ENCODE measurements at places on chromosomes 2 and 18.

DNA sequence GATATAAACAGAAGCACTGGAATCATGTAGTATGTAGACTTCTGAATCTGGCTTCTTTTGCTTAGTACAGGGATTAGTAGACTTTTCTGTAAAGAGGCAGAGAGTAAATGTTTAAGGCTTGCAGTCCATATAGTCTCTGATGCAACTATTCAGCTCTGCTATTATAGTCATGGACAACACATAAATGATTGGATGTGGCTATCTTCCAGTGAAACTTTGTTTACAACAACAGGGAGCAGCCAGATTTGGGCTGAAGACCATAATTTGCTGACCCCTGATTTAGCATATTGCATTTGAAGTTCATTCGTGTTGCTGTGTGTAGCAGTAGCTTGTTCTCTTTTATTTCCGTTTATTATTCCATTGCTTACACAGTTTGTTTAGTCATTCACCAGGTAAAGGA lies 55.0 kb downstream of the GPD2 start:
- ATAC-seq, result no peak

DNA sequence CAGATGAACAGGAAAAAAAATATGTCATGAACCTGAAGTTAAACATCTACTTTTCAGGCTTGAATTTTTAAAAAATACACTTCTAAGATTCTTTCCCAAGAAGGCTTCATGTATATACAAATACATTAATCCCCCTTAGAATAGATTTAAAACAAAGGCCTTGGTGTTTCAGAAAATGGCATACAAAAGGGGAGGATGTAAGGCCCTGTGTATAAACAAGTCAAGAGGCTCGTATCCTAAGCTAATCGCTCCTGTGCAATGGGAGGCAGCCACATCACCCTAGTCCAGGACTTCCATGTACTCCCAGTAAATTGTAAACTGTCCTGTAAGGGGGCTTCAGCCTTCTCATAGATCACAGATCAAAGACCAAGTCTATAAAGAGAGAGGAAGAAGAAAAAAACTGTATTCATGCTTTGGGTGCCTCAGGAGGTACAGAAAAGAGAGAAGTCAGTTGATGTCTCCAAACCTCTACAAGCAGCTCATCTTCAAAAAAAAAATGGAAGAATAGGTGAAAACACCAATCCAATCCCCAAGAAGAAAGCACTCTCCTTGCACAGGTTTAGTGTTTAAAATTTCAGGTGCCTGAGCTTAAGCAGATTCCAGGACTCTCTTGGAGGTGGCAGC lies 53.9 kb downstream of the ANKRD44 start:
- no peak for ATAC-seq

- peak; percentile 70 for ATAC-seq
These were observed 77.4 kb upstream of the DNMT3A start for GRCh38 chr2:25418944-25419677.

DNA sequence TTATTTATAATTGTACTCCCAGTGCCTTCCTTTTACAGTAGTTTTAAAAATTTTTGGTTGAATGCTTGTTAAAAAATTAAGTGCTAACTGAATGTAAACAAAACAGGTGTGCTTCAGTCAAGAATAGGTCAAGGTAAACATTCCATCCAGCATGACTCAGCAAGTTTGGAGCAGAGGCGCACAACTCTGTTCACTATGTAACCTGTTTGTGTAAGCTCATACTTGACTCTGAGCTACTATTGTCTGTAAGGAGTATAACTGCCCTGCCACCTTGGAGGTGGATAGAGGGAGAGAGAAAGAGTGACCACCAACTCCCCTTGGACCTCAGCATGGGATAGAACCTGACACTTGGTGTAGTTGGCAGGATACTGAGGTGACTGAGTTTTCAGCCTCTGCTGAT lies 207.4 kb upstream of the SYT4 start:
- no peak for ATAC-seq

DNA sequence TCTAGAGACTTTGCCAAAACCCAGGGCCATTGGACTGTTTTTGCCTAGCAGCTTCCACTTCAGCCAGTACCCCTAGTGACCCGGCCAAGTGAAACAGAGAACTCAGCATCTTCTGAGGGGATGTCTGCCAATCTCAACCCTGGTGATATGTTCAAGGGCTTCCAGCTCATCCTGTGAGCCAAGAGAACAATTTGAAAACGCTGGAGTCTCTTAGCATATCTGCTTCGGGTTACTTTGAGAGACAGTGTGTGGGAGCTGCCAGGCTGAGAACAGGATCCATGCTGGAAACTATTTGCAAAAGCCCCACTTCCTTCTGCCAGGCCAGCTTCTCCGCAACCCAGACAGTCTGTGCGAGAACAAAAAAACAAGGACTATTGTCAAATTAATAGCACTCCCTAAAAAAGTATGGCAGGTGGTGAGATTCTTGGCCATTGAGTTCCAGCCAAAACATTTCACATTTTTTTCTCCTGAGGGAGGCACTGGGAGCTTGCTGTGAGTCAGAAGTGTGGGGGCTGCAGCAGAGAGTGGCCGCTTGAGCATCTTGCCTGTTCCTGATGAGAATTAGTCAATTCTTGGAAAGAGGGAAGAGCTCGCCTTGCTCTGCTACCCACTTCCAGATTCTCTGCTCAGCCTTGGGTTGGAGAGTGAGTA lies 395.6 kb upstream of the TRIB2 start:
- no peak for ATAC-seq

GRCh38 chr18:57273194-57273593 lies 79.2 kb upstream of the ST8SIA3 start:
- ATAC-seq, result no peak

DNA sequence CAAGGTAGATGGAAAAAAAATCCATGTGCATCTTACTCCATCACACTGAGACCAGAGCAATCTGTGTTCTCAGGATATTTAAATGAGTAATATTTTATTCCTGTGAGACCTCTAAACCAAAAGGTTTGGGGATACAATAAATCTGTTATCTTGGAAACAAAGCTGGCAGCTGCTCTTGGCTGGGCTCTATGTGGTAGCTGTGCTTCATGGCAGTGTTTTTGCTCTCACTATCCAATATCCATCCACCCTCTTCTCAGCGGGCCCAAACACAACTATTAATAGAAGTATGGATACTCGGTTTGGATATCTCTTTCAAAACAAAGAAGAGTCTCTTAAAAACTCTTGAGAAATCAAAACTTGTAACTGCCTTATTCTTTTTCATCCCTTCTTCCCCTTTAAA lies 244.9 kb upstream of the RAB12 start:
- ATAC-seq, result no peak

- ATAC-seq, result no peak
These were observed 1.0 kb upstream of the PPP1CB start for GRCh38 chr2:28750316-28751251.

DNA sequence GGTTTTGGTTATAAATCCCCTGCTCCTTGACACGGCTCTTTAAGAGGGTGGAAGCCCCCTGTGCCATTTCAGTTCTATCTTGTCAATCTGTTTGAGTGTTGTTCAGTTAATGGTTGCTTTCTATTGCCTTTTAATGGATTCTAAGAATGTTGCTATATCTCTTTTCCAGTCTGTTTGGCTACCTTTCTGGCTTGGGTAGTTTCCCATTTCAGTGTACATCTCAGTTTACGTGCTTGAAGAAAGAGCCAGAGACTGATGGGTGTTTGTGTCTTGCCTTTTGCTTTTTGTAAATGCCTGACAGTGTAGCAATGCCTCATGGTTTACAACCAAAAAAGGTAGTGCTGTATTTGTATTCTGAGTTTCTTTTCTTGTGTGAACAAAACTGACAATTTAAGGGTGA lies 45.3 kb downstream of the SPATS2L start:
- ATAC-seq, result no peak

DNA sequence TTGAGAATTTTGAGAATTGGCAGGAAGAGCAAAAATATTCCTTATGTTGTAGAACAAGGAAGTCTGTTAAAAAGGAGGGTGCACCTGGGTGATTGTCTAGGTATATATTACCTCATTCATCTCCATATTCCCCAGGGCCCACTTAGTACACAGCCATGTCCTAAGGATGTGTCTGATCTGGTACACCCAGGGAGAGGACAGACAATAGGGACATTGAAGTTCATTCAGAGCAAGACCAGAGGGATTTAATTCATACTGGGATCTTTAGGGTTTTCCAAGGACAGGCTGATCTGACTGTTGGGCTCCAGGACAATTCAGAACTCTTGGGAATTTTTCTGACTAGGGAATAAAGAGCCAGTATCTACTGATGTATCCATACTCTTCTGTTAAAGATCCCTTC lies 112.1 kb downstream of the PHLPP1 start:
- no peak for ATAC-seq

- no peak for ATAC-seq
These were observed 8.4 kb downstream of the FHL2 start for GRCh38 chr2:105390454-105390853.

DNA sequence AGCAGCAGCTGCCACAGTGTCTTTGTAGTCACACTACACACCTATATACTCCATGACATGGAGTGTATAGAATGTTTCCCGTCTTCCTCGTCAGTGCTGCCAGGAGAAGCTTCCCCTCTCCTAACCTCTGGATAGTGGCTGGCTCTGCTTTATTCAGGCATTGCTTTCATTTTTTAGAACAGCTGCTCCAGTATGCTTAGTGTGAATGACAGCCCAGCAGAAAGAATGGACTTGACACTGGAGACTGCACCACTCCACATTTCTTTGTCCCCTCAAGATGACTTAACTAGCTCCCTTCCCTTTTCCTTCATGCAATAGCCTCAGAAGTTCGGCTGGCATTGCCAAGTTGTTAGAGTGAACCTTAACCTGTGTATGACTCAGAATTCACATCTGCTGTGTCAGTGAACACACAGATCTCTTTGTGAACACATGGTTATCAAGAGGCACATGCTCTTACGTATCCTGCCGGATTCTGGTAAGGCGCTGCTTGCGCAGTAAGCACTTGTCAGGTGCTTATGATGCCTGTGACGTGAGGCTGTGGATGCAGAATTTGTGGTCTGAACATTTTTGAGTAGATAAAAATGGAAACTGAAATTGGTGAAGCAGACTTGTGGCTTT lies 73.9 kb downstream of the NEDD4L start:
- no peak for ATAC-seq

DNA sequence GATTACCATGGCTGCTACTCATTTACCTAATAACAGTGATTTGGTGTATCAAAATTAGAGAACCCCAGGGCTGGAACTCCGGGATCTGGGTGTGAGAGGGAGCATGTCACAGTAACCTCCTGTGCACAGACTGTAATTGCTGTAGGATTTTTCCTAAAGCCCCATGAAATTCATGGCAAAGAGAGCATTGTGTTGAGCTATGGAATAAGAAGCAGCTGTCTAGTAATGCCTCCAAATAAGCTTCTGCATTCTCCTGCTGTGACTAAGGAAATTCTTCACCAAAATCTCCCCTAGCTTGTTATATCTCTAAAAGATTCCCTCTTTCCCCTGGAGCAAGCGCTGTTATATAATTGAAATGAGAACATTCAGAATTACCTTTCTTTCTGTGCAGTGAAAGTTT lies 158.1 kb upstream of the SPATS2L start:
- ATAC-seq, result no peak

- ATAC-seq, result peak; percentile 20
These were observed 315.2 kb upstream of the ZEB2 start for GRCh38 chr2:144834998-144835633.

DNA sequence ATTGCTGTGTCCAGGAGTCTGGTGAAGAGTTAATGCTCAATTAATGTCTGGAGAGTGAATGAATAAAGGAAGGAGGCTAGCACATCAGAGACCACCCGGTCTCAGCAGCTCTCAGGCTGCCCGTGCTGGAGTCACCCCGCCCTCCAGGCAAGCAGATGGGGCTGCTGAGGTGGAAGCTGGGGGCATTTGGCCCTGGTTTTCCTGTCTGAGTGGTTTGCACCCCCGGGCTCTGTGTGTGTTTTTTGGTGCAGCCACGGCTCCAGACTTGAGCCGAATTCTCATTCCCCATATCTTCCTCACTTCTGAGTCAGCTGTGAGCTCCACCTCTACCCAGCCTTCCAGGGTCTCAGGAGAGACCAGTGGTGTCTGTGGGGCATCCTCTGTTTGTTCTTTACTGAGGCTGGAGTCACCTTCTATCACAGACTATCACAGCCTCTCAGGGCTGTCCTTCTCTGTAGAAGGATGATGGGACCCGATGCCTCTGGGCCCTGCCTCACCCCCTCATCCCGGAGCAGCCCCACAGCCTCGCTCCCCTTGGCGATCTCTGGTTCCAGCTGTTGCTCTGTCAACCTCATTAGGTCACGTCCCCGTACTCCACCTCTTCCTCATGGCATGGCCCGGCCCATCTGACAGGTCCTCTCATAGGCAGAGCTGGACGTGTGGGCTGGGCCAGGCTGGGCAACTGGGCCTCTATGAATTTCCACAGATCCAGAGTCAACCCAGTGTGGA lies 60.8 kb downstream of the HS1BP3 start:
- ATAC-seq, result no peak

- ATAC-seq, result no peak
These were observed 6.9 kb upstream of the CHST10 start for GRCh38 chr2:100424277-100424875.

GRCh38 chr2:103009871-103010270 lies 248.0 kb downstream of the TMEM182 start:
- no peak for ATAC-seq

DNA sequence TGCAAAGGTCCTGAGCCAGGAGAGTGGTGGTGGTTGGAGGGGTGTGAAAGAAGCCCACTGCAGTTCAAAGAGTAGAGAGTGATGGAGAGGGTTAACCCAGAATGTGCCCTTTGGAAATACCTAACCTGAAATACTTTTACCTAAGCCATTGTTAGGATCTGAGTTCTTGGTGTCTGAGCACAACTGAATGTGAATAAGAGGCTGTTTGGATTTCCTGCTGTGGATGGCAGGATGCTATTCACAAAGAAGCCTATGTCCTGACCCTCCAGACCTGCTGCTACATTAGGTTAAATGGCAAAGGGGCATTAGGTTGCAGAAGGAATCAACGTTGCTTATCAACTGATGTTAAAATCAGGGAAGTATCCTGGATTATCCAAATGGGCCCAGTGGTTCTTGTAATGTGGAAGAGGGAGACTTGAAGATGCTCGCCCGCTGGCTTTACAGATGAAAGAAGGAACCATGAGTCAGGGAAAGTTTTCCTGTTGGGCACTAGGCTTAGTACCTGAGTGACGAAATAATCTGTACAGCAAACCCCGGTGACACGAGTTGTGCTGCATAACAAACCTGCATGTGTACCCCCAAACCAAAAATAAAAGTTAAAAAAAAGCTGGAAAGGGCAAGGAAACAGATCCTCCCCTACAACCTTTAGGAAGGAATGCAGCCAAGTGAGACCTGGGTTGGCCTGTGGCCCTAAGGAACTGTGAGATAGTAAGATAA lies 27.2 kb downstream of the ITGA6 start:
- ATAC-seq, result no peak

GRCh38 chr2:162196638-162197037 lies 44.6 kb upstream of the GCG start:
- ATAC-seq, result no peak

DNA sequence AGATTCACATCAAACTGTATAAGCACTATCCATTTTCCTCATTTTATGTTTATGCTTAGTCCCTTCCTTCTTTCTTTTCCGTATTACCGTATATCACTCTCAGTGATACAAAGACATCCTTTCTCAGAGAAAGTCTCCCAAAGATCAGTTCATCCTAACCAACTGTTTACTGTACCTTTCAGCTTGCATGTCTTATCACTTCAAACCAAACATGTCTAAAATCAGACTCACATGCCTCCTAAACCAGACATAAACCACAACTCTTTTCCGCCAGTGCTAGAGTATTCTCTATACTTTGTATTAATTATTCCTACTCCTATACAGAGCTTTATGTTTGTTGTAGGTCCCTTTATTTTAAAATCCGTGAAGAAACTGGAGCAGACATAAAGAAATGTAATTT lies 41.5 kb downstream of the KCMF1 start:
- ATAC-seq, result no peak

GRCh38 chr2:130391872-130392670 lies 36.2 kb downstream of the PTPN18 start:
- ATAC-seq, result no peak

All from stimulated activated memory B cell treated with anti-CD40 and anti-IgM and Interleukin-4, amounts not matched to agents 10 μg/mL and 1 μg/mL and 100 μg/mL, for 72 hours (primary cell).